Glutamatergic neuron (in vitro differentiated cells): ENCODE measurements at places on chromosomes 2 and 18.

DNA sequence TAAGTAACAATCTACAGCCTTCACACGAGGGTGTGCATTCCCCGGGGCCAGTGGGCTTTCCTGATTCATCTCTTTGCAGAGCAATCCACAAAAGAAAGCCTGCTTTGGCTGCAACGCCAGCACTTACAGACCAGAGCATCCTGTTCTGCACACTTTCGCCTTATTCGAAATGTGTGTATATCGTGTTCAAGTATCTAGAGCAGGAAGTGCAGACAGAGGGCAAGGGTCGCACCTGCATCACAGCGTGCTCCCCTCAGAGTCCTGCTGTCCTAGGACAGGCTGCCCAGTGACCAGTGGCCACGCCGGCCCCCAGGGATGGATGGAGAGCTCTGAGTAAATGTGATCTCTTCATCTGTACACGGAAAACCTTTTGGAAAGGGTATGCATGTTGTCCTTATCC is 264.3 kb downstream of the ZNF516 start:
- DNase-seq, result no peak

GRCh38 chr2:172869861-172870260 is 134.2 kb downstream of the RAPGEF4 start:
- no peak for DNase-seq

DNA sequence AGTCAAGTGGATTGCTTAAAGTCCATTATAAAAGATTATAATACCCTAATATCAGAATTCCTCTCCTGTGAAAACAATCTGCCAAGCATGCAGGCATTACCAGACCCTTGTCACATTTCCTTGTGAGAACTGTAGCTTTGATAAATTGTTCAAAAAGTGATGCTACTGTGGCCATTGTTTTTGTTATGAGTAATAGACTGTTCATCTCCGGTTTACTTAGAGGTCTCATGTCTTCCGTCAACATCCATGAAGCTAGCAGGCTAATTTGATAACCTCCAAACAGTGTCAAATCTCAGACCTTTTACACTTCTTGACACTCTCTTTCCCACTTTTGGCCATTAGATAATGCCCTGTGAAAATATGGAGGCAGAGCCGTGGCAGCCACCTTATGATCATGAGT is 342.7 kb downstream of the CPS1 start:
- DNase-seq, result no peak

DNA sequence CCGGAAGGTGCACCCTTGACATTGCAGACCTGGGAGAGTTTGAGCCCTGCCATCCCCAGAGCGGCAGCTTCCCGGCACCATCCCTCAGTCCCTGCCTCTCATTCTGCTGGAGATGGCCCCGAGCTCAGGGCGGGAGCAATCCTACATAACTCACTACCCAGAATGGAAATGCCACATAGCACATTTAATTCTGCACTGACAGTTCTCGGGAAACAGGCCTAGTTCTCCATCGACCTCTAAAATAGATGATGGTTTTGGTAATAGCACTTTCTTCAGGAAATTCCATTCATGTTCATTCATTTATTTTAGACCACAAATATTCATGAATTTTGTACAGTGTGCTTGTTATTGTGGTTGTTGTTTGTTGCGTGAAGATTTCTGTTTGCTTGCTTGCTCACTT is 92.9 kb upstream of the SLC14A2 start:
- no peak for DNase-seq

DNA sequence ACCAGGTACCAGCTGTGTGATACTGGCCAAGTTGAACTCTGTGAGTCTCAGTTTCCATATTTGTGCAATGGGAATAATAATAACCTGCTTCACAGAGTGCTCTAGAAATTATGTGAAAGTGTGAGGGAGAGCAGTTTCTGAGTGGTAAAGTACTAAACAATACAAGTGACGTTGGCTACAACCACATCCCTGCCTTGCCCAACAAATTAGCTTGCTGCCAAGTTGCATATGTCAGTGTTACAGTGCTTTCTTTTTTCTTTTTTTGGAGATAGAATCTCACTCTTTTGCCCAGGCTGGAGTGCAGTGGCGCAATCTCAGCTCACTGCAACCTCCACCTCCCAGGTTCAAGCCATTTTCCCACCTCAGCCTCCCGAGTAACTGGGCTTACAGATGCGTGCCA is 533.6 kb upstream of the MEX3C start:
- no peak for DNase-seq

DNA sequence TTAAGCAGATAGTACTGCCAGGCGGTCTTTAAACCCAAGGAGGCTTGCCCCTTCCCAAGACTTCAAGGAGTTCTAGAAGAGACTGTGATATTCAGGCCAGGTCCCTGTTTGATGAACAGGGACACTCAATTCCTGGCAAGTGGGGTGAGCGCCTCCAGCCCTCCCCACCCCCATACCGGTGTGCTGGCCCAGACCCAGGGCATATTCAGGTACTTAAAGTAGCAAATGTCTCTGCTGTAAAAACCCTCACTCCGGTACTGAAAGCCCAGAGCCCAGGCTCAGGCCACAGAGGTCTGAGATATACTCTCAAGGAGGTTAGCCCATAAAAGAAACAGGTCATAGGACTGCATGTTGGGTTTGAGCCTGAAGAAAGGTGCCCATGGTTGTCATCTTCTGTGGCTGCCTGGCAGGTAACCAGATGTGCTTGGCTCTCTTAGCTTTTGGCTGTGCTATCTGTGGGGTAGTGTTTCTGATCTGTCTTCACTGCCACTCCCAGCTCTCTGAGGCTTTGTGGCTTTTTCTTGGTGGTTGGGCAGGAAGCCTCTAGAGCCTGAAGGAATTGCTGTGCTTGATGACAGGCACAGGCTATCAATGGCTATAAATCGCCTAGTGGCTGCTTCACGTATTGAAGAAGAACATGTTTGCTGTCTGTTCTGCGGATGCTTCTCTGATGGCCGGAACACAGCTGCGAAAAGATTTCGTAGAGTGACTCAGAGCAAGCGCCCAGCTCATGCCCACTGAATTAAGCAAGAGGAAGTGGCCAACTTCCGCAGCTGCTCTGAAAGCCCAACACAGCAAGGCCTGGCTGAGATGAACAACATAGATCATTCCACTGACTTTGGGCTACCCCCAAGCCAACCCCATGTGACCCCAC is 63.3 kb upstream of the ALPP start:
- DNase-seq, result no peak

DNA sequence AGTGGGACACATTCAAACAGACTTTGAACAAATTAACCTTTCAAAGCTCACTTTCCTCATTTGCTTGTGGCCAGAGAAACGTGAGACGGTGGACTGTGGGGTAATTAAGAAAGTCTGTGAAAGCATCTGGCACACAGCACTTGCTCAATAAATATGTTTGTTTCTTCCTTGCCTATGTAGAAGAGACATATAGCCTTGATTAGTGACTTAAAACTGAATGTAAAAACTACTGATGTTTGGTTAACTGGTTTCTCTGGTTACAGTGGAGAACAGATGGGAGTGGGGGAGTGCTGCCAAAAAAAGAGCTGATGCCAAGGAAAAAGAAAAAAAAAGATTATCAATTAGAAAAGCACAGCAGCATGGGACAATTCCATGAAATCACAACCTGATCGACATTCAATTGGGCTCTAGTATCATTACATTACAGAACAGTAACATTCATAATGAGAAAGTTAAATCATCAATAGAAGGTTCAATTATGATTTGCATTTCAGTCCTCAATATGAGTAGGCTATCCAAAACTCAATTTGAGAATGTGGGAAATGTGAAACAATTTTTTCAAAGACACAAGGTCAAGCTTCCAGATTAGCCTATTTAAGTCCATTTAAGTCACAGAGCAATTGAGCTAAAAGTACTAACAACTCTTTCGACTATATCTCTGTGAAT is 14.7 kb downstream of the CUL3 start:
- DNase-seq, result no peak

- no peak for DNase-seq
Observed at GRCh38 chr2:182165202-182165601, 179.5 kb downstream of the PPP1R1C start.

DNA sequence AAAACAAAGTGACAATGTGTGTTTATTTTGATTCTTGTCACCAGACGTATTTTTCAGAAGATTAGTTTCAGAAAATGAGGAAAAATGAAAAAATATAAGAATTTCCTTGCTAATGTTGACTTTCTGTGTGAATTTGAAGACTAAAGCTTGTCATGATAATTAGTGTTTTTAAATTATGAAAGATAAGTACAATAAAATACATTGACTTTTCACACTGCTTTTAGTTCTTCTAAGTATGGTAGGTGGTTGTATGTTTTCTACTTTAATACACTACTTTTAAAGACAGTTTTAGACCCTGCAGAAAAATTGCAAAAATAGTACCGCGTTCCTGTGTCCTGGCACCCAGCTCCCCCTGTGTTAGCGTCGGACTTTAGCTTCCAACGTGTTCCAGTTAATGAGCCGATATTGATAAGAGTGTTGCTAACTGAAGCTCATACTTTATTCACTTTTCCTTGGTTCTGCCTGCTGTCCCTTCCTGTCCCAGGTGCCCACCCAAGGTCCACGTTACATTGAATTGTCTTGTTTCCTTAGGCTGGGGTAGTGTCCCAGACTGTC is 695 bp downstream of the RBFA start:
- no peak for DNase-seq

- no peak for DNase-seq
Observed at GRCh38 chr2:15142069-15142689, 419.0 kb downstream of the NBAS start.

DNA sequence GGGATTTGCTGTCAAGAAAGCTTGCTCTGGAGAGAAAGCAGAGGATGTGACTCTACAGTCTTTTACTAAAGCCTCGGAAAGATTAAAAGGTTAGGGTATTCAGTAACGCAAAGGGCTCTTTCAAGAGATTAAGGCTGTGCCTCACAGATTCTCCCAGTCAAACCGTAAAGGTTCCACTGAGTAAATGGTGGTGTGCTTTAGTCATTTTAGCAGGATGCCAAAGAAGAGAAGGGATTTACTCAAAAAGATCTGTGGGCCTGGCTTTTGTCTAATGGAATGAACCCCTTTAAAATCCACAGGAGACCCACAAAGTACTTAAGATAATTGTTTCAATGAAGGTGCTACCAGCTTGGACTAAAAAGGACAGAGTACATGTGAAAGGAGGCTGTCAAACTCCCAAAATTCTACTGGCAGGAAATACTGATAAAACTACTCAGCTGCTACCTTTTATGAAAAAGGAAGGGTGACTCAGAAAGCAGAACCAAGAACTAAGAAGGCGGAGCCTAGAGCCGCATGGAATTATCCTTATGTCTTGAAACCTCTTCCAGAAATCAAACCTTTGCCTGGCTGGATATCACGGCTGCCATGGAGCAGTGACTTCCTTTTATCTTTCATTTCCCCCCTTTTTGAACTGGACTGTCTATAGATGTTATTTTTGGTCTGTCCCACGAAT is 670.2 kb upstream of the ZEB2 start:
- no peak for DNase-seq

GRCh38 chr18:47893939-47894699 is 36.3 kb downstream of the SMAD2 start:
- no peak for DNase-seq
